Fibroblast of upper back skin (primary cell): ENCODE measurements at places on chromosomes 1 and 21.
A peak's percentile ranks its signal among the peaks of the same experiment; 100 is the strongest.

DNA sequence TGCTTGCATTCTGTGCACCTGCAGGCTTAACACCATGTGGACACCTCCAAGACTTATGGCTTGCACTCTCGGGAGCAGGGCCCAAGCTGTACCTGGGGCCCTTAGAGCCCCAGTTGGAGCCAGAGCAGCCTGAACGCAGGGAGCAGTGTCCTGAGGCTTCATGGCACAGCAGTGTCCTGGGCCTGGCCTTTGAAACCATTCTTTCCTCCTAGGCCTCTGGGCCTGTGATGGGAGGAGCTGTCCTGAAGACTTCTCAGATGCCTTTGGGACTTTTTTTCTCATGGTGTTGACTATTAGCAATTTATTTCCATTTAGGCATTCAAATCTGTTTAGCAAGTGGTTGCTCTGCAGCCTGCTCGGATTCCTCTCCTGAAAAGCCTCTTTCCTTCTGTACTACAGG lies 11.0 kb downstream of the RPTN start:
- no peak for DNase-seq

DNA sequence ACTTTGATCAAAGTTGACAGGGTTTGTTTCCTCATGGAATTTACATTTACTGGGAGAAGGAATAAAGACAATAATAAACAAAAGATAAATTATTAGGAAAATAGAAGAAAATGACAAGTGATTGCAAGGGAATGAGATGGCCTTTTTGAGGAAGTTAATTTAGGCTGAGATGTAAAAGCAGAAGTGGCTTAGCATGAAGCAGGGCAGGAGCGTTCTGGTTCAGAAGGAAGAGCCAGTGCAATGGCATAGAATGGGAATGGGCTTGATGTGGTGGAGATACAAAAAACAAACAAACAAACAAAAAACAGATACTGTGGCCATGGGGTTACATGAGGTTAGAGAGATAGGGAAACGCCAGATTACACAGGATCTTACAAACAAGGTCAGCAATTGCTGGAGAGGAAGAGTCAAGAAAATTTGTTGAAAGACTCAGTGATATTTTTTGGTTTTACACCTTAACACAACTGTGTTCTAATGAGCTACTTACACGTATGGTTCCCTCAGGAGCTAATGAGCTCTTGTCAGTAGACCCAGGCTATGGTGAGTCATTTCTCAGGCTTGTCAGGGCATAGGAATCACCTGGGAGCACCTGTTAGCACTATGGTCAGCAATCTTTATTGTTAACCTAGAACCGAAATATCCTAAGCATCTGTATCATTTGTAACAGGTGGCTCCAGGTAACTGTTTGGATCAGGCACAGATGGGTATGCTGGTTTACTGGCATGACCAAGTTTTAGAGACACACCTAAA lies 8.7 kb upstream of the CADM3 start:
- DNase-seq = no peak

DNA sequence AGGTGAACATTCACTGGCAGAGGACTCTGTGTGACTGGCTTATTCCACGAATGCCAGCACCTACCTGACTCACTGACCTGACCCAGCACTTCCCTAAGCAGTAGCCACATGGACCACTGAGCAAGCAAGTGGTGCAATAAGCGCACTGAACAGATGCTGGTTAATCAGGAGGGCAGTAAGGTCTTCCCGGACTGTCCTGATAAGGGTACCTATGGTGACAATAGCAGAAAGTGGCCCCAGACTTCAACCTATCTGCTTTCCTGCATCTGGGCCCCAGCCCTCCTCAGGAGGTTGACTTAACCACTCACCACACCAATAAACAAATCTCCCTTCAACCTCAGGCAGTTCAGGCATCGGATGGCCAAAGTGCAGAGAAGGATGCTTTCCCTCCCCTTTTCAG lies 65.7 kb downstream of the SETD4 start:
- DNase-seq = no peak

- DNase-seq = no peak
These were observed 17.3 kb upstream of the RBM15 start for GRCh38 chr1:110321846-110322245.

DNA sequence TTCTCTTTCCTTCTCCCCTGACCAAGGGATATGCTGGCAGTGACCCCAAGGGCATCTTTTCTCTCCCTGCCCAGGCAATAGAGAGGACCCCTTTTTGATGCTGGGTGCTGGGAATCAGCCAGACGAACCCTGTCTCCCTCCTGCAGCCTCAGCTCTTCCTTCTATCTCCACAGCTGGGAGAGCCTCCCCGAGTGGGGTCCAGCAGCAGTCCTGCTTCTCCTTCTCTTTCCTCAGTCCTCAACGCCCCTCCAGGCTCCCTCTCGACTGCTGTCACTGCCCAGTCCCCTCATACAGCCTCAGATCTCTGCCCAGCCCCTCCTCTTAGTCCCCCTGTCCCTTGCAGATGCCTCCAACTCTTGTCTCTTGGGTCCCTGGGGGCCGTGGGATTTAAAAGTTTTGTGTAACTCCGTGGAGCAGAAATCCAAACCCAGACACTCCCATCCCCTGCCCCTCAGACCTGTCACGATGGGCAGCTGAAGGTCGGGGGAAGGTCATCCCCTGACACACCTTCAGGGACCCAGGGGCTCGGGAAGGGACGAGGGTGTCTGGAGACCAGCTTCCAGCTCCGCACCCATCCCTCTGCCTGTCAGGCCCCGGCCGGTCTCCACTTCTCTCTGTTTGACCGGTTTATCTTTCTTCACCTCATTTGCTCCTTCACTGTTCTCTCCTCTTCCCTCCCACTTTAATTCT lies 5.8 kb upstream of the ETV3L start:
- no peak for DNase-seq

DNA sequence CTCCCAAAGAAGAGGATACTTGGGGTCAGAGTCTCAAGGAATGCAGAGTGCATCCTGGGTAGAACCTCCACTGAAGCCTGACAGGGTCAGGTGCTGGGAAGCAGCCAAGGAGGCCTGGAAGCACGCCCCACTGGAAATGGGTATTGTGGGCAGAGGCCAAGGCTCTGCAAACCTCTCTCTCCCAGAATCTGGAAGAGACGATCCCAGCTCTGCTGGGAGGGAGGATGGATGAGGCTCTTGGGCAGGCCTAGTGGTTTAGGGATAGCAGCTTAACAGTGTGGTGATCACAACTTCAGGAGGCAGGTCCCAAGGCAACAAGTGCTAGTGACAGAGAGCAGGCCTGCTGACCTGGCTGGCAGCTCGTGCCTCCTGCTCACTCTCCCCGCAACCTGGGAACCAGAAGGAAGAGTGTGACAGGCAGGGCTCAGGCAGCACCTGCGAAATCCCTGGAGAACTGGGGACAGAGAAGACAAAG lies 641.0 kb downstream of the PLPP3 start:
- no peak for DNase-seq

DNA sequence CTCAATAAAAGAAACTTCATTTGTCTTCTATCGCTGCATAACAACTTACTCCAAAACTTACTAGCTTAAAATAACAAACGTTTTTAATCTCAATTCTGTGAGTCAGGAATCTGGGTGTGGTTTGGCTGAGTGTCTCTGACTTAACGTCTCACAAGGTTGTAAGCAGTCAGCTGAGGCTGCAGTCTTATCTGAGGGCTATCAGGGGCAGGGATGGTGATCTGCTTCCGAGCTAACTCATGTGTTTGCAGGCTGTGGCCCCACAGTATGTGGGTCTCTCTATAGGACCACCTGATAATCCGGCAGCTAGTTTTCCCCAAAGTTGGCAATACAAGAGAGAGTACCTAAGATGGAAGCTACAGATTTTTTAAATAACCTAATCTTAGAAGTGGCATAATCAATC lies 234.2 kb upstream of the FGGY start:
- DNase-seq = peak; percentile 61

DNA sequence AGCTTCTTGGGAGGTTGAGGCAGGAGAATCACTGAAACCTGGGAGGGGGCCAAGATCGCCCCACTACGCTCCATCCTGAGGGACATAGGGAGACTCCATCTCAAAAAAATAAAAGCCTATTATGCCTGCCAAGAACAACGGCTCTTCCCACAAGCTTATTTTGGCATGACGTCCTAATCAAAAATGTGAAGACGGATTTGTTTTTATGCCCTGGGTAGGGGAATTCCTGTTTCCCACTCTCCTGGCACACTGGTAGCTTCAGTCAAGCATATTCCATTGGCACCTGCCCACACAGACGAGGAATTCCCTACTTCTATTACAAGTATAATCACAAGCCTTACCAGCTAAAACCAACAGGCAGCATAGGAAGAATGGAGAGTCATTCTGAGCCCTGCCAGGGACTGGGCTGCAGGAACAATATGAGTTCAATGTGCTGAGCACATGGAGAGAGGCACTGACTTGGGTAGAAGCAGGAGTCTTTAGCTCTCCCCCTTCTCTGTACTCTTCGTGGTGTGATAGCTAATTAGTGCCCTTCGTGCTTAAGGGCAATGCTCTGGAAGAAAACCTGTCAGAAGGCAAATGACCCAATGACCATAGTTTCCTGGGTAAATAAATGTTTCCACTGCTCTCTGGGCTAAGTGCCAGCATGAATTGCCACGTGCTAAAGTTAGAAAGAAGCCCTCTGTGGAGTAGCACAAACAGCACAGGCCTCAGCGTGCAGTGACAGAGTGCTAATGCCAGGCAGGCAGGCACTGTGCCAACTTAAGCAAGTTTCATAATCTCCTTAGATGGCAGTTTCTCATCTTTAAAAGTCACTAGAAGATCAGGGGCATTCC lies 16.8 kb downstream of the TNFSF4 start:
- DNase-seq = peak; percentile 43

DNA sequence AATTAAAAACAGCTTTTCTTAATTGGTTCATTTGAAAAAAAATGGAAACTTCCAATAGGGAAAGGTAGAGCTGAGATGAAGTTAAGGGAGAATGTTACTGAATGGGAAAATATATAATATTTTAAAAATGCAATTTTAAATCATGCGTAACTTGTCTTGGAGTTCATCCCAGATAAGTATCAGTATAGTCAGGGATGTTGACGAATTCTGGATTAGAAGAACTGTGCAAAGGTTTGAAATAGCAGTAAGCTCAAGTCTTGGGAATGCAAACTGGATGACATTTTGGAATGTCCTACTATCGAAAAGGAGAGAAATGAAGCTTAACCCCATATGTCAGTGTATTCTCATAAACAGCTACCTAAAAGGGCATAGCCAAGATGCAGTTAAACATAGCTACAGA lies 4.0 kb upstream of the ST6GALNAC3 start:
- peak; percentile 81 for DNase-seq

GRCh38 chr1:12542138-12542465 lies 75.9 kb downstream of the DHRS3 start:
- DNase-seq = no peak
